Caco-2 (cell line): ENCODE measurements at places on chromosomes 2 and 18. TPM values are rescaled to one million over a fixed set of nuclear protein-coding genes. Genes with fewer than 3 reads are reported as not detected.

DNA sequence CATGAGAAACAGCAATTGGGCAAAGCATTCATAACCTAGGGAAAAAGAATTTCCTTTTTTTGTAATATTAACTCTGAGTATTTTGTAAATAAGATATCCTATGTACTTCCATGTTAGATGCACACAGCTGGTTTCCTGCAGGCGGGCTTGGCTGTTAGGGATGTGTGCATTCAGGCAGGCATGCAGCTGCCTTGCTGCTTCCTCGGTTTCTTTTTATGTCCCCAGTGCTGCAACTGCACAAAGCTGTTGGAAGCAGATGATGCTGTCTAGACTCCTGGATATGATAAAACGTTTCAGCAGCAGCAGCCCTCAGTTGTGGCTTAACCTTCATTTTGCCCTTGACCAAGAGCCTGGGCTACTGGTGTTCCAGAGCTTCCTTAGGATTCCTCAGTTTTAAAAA lies 89.4 kb upstream of the EML6 start:
- DNase-seq: no peak
- H3K4me3 ChIP-seq: no peak overlapping the region
- peaks cover 22% of the 10 kb centered on the region for H3K36me3 ChIP-seq
- H3K4me1 ChIP-seq: peaks cover 13% of the 10 kb centered on the region

DNA sequence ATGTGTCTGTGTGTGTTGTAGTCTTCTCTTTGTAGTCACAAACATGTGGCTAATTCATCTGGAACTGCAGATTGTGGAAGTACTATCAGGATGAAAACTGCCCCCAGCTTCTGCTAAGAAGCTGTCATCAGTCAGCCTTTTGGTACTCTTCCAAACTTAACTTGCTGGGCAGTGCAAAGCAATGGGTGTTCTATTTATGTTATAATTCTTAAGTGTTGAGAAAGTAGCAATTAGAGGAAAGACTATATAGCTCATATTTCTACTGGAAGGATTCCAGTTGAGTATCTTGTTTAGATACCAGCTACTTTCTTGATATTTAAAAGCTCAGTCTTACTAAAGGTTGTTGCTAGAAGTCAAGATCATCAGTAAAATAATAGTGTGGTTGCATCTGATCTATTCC lies 52.1 kb downstream of the SLC38A11 start:
- no peaks in the 10 kb centered on the region for H3K36me3 ChIP-seq
- peaks cover 10% of the 10 kb centered on the region for H3K4me1 ChIP-seq
- H3K27me3 ChIP-seq: no peaks in the 10 kb centered on the region

DNA sequence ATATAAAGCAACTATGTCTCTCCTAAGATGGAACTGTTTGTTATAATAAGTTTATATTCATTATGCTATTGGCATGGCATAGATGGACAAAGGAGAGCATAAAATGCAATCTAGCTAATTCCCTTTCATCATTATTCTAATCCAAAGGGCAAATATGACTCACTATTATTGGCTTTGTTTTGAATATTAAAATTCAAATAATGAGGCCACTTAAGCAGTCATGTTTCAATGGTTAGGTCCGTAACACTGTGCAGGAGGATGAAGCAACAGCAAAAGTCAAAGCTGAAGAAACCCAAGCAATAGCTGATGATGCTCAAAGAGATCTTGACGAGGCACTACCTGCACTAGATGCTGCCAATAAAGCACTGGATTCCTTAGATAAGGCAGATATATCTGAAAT lies 177.1 kb downstream of the TRABD2A start:
- H3K27me3 ChIP-seq: no peaks in the 10 kb centered on the region
- no peak overlapping the region for H3K27ac ChIP-seq
- H3K4me3 ChIP-seq: no peak overlapping the region
- DNase-seq: no peak

- no peak overlapping the region for H3K27ac ChIP-seq
- H3K4me3 ChIP-seq: no peak overlapping the region
Measured at GRCh38 chr18:67183398-67183797, 333.1 kb downstream of the DSEL start.

- H3K27ac ChIP-seq: no peak overlapping the region
- no peaks in the 10 kb centered on the region for H3K36me3 ChIP-seq
- H3K4me1 ChIP-seq: no peaks in the 10 kb centered on the region
- no peak for DNase-seq
- H3K4me3 ChIP-seq: no peak overlapping the region
Measured at GRCh38 chr18:34821669-34822210, 111.6 kb downstream of the DTNA start.

CCDC141 gene
- 11.5 and 16.6 TPM in 2 replicates for total RNA-seq

DNA sequence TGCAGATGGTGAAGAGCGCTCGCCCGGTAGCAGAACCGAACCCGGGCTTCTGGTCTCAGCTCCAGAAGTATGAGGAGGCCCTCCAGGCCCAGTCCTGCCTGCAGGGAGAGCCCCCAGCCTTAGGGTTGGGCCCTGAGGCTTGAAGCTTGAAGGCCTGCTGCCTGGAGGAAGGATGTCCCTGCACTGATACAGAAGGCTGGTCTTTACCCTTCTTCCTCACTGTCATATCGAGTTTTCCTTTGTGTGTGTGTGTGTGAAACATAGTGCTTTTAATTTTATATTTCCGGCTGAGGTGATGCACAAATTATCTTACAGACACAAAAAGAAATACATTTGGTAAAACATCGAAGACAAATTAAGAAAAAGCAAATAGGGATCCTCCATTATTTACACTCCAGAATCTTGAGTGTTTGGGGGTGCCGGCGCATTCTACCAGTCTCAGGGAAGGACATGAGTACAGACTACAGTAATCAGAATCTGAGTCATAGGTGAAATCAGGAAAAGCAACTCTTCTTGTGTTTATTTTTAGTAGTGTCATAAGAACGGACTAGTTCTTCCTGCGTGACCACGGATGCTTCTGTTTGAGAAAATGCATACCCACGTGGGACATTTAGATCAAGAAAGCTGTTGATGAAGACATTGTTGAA lies 1.3 kb downstream of the DUSP28 start:
- no peaks in the 10 kb centered on the region for H3K27me3 ChIP-seq
- H3K4me1 ChIP-seq: peaks cover 20% of the 10 kb centered on the region
- peak overlapping the region; percentile 54 for H3K4me3 ChIP-seq
- peak overlapping the region; percentile 74 for H3K27ac ChIP-seq
- DNase-seq: no peak

NEB gene
- 14.7 and 17.6 TPM in 2 replicates for total RNA-seq

DNA sequence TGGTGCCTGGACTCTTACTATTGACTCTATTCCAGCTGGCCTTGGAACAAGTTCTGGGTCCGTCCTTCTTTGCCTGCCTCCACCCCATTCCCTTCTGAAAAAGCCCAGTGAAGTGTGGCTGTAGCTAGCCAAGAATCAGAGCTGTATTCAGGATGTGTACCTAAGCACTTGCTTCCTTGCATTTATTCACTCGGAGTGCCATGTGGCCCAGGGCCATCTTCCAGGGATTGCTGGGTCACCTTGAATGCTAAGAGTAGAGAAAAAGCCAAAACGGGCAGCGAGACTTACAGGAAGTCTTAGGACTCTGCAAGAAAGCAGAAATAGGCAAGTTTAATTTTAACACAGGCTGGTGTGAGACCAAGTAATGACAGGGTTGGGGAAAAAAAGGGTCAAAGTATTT lies 4.1 kb downstream of the ITGA6 start:
- DNase-seq: no peak
- H3K4me1 ChIP-seq: peaks cover 38% of the 10 kb centered on the region
- no peaks in the 10 kb centered on the region for H3K36me3 ChIP-seq
- no peaks in the 10 kb centered on the region for H3K27me3 ChIP-seq

DNA sequence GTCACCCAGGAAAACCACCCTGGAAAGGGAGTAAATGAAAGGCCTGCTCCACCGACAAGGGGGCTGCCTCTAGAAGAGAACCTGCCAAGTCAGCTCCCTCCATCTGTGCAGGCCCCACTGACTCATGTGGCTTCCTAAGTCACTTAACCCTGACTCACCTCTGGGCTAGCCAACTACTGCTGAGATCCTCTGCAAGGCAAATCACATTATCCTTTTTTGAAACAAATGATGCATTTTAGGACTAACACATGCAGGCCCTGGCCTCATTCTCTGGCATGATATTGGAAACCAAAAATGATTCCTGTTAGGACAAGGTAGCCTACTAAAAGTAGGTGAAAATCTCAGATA lies 474.6 kb downstream of the EPHA4 start:
- no peak overlapping the region for H3K27ac ChIP-seq
- no peak overlapping the region for H3K4me3 ChIP-seq

IL36G gene
- not detected in 2 replicates for total RNA-seq

GRCh38 chr2:203824603-203825002 lies 43.0 kb upstream of the CTLA4 start:
- no peaks in the 10 kb centered on the region for H3K4me1 ChIP-seq
- no peaks in the 10 kb centered on the region for H3K36me3 ChIP-seq
- no peak for DNase-seq
- no peak overlapping the region for H3K27ac ChIP-seq

C2orf81 gene
- 0.84 and 1.7 TPM in 2 replicates for total RNA-seq

DNA sequence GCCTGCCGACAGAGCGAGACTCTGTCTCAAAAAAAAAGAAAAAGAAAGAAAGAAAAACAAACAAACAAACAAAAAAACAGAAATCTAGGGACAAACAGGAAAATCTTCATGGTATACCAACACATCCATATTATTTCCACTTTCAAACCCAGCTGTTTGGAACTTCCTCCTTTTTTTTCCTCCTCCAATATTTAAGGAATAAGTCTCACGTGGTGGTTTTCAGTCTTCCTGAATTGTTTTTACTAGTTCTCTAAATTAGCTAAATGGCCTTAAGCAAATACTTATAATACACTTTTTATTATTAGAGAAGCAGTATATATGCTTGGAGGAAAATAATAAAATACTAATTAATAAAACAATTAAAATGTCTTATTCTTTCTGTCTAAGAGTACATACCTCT lies 48.7 kb upstream of the GLS start:
- H3K36me3 ChIP-seq: no peaks in the 10 kb centered on the region
- DNase-seq: no peak
- no peak overlapping the region for H3K4me3 ChIP-seq
- H3K4me1 ChIP-seq: peaks cover 5% of the 10 kb centered on the region
- no peaks in the 10 kb centered on the region for H3K27me3 ChIP-seq
- H3K27ac ChIP-seq: no peak overlapping the region

ZC3H15 gene
- 97.2 and 98.1 TPM in 2 replicates for total RNA-seq

DNA sequence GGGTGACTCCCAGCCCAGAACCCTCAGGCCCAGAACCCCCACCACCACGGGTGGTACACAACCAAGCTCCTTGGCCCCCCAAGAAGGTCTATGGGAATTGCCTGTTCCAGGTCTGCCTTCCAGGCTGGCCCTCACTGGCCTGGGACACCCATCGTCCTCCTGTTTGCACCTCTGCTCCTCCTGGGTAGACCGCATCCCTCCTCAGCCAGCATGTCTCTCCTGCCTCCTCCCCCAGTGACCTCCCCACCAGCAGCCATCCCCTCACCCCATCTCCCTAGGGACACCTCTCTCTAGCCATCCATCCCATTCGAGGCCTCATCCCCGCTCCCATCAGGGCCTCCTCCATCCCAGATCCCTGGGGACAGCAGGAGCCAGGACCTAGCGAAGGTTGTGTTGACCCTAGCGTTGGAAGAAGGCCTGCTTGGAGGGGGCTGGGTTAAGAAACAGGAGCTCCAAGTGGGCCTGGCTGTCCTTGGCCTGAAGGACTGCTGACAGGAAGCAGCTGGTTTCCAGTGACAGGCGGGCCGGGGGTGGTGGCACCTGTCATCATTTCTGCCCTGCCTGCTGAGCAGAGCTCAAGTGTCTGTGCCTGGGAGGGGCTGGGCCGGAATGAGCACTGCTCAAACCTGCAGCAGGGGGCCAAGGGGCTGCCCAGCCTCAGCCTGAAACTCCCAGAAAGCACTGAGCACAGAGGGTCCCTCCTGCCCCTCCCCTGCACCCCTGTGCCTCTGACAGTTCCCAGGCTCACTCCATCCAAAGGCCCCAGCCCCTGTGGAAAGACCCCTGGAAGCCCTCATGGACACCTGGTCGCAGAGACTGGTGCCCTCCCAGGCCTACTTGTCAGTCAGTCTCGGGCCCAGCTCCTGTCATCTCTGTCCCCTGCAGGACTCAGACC lies 96.0 kb upstream of the OTOS start:
- no peaks in the 10 kb centered on the region for H3K36me3 ChIP-seq
- no peak overlapping the region for H3K4me3 ChIP-seq
- no peaks in the 10 kb centered on the region for H3K4me1 ChIP-seq
- no peaks in the 10 kb centered on the region for H3K27me3 ChIP-seq

DNA sequence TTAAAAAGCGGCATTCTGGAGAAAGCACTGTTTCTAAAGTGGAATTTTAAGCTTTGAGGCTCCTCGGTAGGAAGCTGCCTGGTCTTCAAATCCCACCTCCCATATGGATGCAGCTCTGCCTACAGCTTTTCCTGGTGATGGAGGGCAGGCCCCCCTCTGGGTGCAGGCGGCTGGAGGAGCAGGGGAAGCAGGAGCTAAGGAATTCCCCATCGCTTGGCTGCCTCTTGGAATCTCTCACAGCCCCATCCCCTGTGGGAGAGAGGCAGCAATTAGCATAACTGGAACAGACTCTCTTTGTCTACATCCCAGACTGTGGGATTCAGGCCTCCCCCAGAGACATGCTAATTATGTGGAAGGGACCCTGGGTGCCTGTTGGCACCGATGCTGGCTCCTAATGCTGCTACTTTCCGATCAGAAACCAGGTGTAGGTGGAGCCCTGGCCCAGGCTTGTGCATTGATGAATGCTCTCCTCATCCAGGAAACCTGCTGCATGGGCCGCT lies 51.3 kb downstream of the LIPG start:
- H3K4me1 ChIP-seq: no peaks in the 10 kb centered on the region
- H3K4me3 ChIP-seq: no peak overlapping the region
- H3K36me3 ChIP-seq: no peaks in the 10 kb centered on the region
- no peaks in the 10 kb centered on the region for H3K27me3 ChIP-seq
- DNase-seq: no peak

PRSS56 gene
- total RNA-seq: not detected in 2 replicates

- no peaks in the 10 kb centered on the region for H3K4me1 ChIP-seq
- H3K4me3 ChIP-seq: no peak overlapping the region
- H3K27me3 ChIP-seq: no peaks in the 10 kb centered on the region
- no peaks in the 10 kb centered on the region for H3K36me3 ChIP-seq
Measured at GRCh38 chr2:241458687-241459086, 49.7 kb downstream of the STK25 start.

- no peaks in the 10 kb centered on the region for H3K27me3 ChIP-seq
- H3K4me3 ChIP-seq: no peak overlapping the region
- H3K4me1 ChIP-seq: no peaks in the 10 kb centered on the region
- H3K36me3 ChIP-seq: no peaks in the 10 kb centered on the region
Measured at GRCh38 chr2:82781176-82781915, 1677.7 kb downstream of the SUCLG1 start.

DNA sequence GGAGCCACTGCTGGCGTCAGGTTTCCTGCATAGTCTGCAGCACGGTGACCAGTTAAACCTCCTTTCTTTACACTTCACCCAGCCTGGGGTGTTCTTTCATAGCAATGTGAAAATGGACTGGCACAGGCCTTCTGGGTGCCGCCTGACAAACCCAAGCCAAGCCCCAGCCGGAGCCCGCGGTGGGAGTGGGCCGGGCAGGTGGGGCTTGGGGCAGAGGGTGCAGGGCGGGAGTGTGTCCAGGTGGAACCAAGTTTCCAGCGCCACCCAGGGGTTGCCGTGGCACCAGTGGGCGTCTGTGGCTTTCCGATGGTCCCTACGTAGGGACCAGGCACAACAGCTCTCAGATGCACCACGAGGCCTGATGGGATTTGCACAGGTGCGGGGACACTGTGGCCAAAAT lies 75.8 kb downstream of the RTP5 start:
- H3K27ac ChIP-seq: no peak overlapping the region
- no peaks in the 10 kb centered on the region for H3K27me3 ChIP-seq
- peaks cover 2% of the 10 kb centered on the region; the same call in 1 of the 2 replicates for H3K4me1 ChIP-seq
